Activated CD4-positive, alpha-beta T cell treated with anti-CD3 and anti-CD28 coated beads for 36 hours (primary cell): ENCODE measurements at places on chromosomes 5 and 9. TPM values are rescaled to one million over a fixed set of nuclear protein-coding genes. Genes with fewer than 3 reads are reported as not detected.
A peak's percentile ranks its signal among the peaks of the same experiment; 100 is the strongest.

- no peak overlapping the region for H3K4me3 ChIP-seq
- no peak overlapping the region for H3K27ac ChIP-seq
- no peaks in the 10 kb centered on the region for H3K36me3 ChIP-seq
- H3K4me1 ChIP-seq: no peaks in the 10 kb centered on the region
- H3K27me3 ChIP-seq: no peaks in the 10 kb centered on the region
These were observed 366.9 kb downstream of the DMRTA1 start for GRCh38 chr9:22813529-22813928.

The FOXD4L6 gene
- not detected for total RNA-seq

- no peak for DNase-seq
- H3K4me1 ChIP-seq: no peaks in the 10 kb centered on the region
- no peaks in the 10 kb centered on the region for H3K36me3 ChIP-seq
- no peak overlapping the region for H3K4me3 ChIP-seq
- H3K27me3 ChIP-seq: no peaks in the 10 kb centered on the region
These were observed 125.5 kb downstream of the OSTF1 start for GRCh38 chr9:75213765-75214164.

DNA sequence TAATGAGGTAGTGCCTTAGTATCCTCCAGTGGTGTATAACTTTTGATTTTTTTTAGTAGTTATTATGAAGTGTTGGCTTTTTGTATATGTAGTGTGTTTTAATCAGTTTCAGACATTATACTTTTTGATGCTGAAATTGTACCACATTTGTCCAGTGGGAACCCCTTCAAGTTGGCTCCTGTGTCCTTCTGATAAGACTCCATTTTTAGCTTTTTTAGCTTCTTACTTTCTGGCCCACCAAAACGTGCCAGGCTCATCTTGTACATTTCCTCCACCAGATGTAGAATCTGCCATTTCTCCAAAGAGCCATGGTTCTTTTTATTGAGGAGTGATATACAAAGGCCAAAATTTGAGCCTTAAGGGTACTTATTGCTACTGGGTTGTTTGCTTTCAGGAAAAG, 84.4 kb downstream of the PBX3 start:
- H3K4me3 ChIP-seq: no peak overlapping the region
- DNase-seq: no peak

The TMEM161B gene
- 20.1 TPM for total RNA-seq

The PBX3 gene
- 11.3 TPM for total RNA-seq

The MYOZ3 gene
- total RNA-seq: 0.32 TPM

The PTGDS gene
- not detected for total RNA-seq

DNA sequence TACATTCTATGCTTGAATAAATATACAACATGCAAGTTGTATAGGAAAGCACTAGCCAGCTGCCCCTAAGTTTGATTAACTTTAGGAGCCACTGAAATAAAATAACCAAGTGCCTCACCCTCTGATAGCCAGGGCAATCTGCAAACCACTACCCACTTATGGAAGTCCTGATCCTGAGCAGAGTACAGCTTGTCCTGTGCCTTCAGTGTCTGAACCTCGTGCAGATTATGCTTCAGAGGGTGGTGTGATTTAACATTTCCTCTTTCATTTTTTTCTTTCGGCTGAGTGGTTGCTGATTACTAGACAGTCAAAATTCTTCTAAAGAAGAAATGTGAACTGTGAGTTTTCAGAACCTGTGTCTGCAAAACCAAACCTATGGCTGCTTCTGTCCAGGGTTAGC, 327.7 kb downstream of the PIK3R1 start:
- DNase-seq: no peak
- peaks cover 5% of the 10 kb centered on the region for H3K4me1 ChIP-seq

The PHAX gene
- 41.4 TPM for total RNA-seq

- peaks cover 21% of the 10 kb centered on the region for H3K36me3 ChIP-seq
- no peak overlapping the region for H3K4me3 ChIP-seq
- H3K4me1 ChIP-seq: peaks cover 4% of the 10 kb centered on the region
These were observed 40.2 kb downstream of the STARD4 start for GRCh38 chr5:111472096-111472495.

DNA sequence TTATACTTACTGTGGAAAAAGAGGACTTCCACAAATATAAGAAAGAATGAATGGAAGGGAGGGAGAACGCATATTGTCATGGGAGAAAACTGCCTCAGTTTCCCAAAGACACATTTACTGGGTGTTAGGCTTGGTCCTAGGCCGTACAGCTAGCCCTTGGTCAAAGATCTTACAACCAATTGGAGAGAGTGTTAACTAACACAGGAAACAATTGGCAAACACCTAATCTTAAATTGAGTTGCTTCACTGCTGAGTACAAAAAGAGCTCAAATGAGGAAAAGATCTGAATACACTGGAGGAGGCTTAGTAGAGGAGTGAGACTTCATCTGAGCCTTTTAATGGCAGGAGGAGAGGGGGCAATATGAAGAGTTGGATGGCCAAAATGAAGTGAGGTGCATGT, 161.7 kb downstream of the GLIS3 start:
- H3K27ac ChIP-seq: no peak overlapping the region
- H3K36me3 ChIP-seq: no peaks in the 10 kb centered on the region
- H3K4me1 ChIP-seq: no peaks in the 10 kb centered on the region
- H3K27me3 ChIP-seq: peaks cover 2% of the 10 kb centered on the region

The NTNG2 gene
- total RNA-seq: 2.0 TPM

The PRKACG gene
- not detected for total RNA-seq

The TAF11L4 gene
- not detected for total RNA-seq

DNA sequence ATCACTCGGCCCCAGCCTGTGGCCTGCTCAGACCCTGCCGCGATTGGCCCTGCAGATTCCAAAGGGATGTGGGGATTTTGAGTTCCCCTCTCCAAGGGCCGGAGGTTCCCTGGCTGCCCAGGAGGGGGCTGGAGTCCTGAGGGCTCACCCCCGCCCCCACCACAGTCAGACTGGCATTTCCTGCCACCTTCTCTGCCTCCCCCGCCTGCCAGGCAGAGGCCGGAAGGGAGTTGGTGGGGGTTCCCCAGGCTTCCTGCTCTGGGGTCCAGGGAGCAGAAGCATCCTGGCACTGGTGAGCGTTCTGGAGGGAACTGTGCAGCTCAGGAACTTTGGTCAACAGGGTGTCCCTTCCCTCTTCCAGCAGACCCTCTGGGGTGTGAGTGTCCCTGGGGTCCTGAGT, 70.6 kb downstream of the RXRA start:
- H3K4me1 ChIP-seq: peaks cover 48% of the 10 kb centered on the region
- peaks cover 12% of the 10 kb centered on the region for H3K36me3 ChIP-seq
- DNase-seq: peak; percentile 82
- peaks cover 5% of the 10 kb centered on the region for H3K27me3 ChIP-seq
- peak overlapping the region; percentile 82 for H3K27ac ChIP-seq

The SLC25A2 gene
- total RNA-seq: 0.27 TPM
